HepG2 (cell line): ENCODE measurements at places on chromosomes 3 and 15.

DNA sequence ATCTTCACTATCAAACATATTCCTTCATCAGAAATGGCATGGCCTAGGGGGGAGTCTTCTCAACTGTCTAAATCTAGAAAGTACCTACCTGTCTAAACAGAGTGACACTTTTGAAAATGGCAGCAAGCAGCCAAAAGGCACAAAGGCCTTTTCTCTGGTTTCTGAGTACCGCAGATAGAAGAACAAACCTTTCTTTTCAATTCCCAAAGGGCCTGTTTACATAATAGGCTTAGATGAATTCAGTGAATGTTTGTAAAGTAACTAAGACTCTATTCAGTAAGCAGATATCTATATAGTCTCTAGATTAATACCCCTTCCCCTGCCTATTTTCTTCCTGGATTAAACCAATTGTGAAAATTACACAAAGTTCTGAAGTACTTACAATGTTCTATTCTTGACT is 7.1 kb downstream of the MYEF2 start:
- DNase-seq, result peak; percentile 11

DNA sequence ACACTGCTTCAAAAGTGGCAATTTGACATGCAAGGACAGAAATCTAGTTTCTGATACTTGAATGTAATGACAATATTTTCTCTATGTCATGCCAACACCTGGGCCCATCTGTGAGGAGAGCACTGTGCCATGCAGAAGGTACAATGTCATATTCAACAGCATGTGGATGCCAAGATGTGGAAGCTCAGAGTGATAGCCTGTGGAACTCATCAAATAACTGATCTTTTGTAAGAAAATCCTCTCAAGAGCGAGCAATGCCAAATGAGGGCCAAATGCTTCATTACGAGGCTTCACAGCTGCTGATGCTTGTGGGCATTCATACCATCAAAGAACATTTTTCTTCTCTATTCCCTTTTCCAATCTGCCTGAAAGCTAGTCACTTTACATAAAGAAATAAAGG is 95.1 kb downstream of the ROBO1 start:
- DNase-seq, result no peak

DNA sequence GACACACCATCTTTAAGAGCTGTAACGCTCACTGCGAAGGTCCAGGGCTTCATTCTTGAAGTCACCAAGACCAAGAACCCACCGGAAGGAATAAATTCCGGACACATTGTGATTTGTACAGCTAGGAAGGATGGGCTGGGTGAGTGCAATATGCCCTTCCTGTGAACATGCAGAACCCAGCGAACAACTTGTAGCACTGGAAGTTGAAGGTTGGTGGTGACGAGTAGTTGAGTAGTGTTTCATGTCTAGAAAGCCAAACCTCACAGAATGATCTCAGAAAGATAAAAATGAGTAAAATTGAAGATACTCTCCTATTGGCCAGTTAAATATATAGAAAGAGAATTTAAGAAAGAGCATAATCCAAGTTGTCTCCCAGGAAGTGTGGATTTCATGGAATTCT is 462.2 kb upstream of the CFAP20DC start:
- DNase-seq, result no peak

- DNase-seq, result no peak
Measured at GRCh38 chr15:31206386-31207181, 105.1 kb upstream of the TRPM1 start.

DNA sequence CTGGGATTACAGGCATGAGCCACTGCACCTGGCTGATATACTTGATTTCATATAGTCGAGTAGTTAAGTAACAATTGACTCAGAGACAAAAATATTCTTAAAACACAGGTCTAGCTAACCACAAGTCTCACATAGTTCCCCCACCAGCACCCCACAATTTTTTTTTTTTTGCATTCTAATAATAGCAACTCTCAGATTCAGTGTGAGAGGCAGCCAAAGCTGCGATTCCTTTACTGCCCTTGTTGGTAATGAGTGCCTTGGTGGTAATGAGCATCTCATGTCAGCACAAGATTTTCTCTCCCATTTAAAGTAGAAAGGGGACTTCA is 72.5 kb downstream of the WWTR1 start:
- no peak for DNase-seq

DNA sequence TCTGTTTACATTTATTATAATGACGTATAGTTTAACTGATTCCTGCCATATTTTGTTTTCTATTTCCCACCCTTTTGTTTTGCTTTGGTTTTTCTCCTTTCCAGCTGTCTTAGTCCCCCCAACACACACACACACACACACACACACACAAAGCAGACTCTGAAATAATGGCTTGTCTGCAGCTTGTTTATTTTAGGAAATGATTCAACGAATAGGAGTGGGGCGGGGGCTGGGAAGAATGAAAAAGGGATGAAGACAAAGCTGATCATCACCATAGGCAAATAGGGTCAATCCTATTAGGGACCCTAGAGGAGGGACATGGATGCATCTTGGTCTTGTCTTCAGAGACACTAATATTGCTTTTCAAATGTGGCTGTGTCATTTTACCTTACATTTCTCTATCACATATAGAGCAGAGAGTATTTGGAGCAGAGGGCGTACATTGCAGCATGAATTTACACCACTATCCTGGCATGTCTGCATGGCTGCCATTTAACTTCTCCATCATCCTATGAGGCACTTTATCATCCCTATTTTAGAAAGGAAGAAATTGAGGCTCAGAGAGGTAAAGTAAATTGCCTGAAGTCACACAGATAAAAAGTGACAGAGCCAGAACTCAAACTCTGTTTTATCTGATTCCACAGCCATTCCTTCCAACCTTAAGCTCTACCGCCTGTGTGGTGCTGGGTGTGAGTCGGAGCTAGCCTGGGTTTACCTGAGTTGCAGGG is 147.2 kb upstream of the TPM1 start:
- DNase-seq, result peak; percentile 30

DNA sequence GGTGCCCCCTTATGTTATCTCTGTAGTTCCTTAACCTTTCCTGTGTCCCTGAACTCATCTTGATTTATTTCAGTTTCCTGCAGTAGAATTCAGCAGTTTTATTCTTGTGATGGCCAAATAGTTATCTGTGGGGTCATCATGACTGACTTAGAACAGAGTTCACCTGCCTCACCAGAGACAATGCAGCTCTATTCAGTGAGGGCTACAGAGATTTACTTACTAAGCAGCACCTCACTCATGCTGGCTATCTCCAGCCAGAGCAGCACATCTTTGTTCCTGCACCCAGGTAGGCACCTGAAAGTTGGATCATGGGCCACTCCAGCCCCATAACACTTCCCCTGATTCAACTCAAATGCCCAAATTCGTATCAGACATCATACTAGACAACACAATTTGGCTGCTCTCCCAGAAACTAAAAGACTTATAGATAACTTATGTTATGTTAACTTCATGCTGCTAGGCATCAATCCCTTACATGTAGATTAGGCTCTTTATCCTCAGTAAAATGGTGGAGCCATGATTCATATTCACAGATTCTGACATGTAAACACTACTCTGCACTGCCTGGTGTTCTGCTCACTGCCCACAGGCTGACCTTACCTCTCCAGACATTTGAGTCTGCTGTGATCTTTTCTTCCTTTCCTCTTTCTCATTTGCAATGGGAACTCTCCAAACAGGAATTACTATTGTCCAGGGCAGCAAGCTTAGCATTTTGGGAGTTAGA is 9.3 kb upstream of the GOLGB1 start:
- DNase-seq, result no peak

DNA sequence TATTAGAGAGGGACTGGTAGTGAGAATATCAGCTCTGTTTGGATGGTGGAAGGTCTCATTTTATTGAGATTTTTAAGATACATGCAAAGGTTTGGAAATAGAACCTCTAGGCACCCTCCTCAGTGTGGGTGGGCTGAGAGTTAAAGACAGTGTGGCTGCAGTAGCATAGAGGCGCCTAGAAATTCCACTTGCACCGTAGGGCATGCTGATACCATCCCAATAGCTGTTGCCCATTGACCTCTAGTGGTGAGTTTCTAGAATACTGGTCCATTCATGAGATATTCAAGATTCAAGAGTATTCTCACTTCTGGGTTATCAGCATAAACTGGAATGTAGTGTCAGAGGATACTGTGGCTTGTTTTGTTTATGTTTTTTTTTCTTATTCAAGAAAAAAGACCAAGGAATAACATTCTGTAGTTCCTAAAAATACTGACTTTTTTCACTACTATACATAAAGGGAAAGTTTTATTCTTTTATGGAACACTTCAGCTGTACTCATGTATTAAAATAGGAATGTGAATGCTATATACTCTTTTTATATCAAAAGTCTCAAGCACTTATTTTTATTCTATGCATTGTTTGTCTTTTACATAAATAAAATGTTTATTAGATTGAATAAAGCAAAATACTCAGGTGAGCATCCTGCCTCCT is 87.2 kb downstream of the TGFBR2 start:
- peak; percentile 62 for DNase-seq

- DNase-seq, result no peak
Measured at GRCh38 chr3:4584456-4585249, 91.5 kb downstream of the ITPR1 start.

- DNase-seq, result no peak
Measured at GRCh38 chr3:187951452-187952190, 202.3 kb upstream of the LPP start.

DNA sequence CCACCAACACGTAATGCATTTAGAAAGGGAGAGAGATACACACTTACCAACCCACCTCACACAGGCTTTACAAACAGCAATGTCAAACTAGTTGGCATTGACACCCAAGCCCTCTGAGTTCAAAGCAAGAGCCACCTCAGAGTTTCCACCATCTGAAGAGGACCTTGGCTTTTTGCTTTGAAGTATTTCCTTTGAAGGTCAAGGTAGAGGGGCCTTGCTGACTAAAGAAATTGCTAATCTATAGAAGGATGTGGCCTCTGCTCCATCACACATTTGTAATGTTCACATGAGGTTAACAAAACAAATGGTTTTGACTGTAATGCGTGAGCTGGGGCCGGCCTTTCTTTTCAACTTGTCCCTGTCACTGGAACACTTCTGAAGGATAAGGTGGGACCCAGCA is 117.7 kb downstream of the POLR2M start:
- no peak for DNase-seq

DNA sequence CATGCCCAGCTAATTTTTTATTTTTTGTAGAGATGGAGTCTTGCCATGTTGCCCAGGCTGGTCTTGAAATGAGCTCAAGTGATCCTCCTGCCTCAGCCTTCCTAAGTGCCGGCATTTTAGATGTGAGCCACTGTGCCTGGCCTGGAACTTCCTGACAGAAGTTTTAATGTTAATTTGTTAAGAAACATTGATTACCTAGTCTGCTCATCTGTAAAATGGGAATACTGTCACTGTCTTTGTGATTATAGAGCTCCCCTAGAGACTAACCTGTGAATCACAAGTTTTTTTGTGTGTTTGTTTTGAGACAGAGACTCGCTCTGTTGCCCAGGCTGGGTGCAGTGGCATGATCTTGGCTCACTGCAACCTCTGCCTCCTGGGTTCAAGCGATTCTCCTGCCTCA is 4.3 kb upstream of the EIF3J start:
- DNase-seq, result no peak

DNA sequence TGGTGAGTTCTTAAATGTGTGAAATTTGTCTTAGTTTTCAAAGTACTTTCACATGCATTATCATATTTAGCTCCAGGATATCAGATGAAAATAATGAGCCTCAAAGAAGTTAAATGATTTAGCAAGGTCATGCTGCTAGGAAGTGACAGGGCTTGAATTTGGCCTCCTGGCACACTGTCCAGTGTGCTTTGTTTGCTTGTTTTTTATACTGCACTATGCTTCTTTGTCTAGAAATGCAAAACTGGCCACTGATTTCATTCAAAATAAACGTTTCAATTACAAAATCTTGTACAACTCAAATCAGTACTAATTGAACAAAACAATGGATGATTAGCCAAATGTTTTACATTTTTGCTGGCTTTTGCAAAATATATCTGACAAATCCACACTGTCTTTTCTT is 583.3 kb upstream of the CBLB start:
- no peak for DNase-seq

DNA sequence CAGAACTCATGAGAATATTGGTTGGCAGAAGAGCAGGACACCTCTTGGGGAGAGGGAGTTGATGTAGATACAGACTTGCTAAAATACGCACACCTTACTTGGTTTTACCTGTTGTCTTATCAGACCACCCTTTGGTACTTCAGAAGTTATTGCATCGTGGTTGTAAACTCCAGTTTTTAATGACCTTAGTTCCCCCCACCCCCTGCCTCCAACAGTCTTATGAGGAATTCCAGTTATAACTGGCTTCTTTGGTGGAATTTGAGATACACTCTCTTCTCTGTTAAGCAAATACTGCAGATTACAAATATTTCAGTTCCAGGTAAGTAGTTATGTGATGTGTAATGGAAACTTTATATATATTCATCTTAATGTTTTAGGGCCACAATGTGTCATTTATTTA is 5.0 kb downstream of the SLC25A38 start:
- DNase-seq, result no peak

GRCh38 chr3:50815844-50816243 is 141.1 kb downstream of the DOCK3 start:
- DNase-seq, result no peak

- DNase-seq, result no peak
Measured at GRCh38 chr15:60964527-60964926, 264.6 kb downstream of the RORA start.

- DNase-seq, result no peak
Measured at GRCh38 chr3:31093606-31094005, 199.1 kb upstream of the GADL1 start.

DNA sequence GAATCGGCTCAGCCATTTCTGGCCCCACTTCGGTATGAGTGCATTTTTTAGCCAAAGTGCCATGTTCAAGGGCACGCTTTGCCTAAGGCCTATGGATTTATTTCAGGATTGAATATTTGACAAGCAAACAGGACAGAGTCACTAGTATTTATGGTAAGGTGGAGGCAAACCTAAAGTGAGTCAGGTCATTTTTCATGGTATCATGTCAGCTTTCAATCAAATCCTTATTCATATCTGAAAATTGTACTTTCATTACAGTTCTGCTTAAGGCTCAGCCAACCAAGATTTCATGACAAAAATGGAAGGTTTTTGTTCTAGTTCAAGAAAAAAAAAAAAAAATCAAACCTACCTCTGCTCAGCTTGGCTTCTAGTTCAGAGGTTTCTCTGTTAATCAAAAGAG is 30.5 kb upstream of the ICE2 start:
- DNase-seq, result no peak

DNA sequence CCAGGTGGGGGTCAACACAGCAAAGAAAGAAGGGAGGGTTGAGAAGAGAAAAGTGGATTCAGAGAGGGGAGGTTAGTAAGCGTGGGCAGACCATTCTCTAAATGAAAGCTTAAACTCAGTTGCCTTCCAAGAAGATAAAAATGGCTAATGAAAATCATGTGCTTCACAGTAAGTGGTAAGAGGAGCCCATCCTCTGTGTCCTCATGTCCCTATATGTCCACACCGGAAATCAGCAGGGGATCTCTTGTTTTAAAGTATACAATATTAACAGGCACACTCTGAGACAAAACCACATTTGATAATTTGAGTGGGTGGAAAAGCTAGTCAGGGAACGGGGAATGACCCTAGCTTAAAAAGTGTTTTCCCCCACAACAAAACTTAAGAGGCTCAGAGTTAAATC is 4.4 kb upstream of the FOXP1 start:
- DNase-seq, result no peak

GRCh38 chr3:116969135-116969534 is 259.6 kb downstream of the TUSC7 start:
- no peak for DNase-seq

- no peak for DNase-seq
Measured at GRCh38 chr3:179961703-179962078, 75.0 kb downstream of the PEX5L start.

GRCh38 chr3:30933478-30934207 is 39.2 kb upstream of the GADL1 start:
- DNase-seq, result no peak
